ENCODE measurements at places on chromosomes 6 and 20.

GRCh38 chr20:1813674-1814635 is 81.3 kb upstream of the SIRPA start:
- DNase-seq, result no peak

DNA sequence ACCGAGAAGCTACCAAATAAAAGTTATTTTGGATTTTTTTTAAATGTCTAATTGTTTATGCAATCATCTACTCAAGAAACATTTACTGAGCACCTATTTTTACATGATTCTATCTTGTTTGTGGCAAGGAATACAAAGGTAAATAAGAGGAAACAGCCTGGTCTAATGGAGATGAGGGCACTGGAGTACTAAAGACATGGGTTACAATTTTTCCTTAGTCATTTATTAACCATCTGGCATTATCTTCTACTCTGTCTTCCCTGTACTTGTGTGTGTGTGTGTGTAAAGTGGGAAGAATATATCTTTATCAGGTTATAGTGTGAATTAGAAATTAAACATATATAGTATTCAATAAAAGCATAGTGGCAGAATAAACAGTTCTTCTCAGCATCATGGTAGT is 455.5 kb upstream of the FLRT3 start:
- DNase-seq, result no peak

DNA sequence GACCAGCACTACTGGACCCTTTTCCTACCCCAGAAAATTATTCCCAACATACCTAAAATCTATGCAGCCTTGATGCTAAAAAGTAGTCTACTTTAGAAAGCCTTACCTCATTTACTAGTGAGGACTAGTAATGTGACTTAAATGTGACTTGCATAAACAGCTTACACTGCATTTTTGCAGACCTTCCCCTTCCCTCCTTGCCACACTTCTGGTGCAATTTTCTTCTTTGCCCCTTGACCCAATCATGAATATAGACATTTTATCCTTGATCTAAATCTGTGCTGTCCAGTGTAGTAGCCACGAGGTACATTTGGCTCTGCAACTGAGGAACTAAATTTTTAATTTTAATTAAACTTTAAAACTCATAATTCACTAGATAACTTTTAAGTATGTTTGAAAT is 7.0 kb upstream of the ZKSCAN8 start:
- DNase-seq, result no peak

DNA sequence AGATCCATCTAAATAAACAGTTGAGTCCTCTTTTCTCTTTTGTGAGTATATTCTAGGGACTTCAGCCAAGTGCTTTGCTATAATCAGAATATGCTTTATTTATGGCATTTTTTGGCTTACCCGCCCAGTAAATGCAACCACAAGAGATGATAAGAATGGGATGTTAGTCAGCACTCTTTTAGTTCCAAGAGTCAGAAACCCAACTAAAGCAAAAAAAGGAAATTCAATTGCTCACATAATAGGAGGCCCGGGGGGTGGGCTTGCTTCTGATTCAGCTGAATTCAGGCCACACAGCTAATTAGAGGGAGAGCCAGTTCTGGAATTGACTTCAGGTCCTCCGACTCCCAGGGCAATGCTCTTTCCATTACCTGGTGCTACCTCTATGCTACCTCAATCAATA is 250.6 kb downstream of the FARS2 start:
- DNase-seq, result no peak

DNA sequence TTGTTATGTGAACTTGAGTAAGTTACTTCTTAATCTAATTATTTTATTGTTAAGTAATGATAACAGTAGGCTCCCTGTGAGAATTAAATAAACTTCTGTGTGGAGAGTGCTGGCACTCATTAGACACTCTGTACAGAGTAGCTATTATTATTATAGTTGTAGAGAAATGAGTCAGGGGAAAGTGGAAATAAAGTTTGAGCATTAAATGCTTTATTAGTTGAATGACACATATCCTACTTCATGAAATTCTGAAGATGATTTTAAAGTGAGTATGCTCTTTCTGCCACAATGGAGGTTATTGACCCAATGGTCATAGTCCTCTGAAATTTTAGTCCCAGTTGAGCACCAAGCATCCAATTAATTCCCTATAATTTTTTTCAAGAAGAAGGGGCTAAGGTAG is 5.9 kb downstream of the ECI2 start:
- no peak for DNase-seq

DNA sequence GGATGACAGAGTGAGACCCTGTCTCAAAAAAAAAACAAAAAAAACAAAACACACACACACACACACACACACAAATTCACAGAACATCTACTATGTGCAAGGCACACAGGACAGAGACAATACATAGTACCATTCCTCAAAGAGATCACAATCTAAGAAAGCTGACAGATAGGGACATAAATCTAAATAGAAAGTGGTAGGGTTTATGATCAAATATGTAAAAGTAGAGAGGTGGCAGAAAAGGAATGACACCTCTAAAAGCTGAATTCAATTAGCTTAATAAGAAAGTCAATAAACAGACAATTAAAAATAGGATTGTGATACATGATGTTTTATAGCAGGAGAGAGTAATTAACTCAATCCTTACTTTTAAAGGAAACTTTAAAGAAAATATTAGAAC is 41.5 kb downstream of the USP45 start:
- DNase-seq, result no peak

GRCh38 chr20:36856691-36857635 is 19.0 kb upstream of the TLDC2 start:
- no peak for DNase-seq

- DNase-seq, result no peak
These were observed 737.9 kb upstream of the SLC35B3 start for GRCh38 chr6:9173229-9173628.

DNA sequence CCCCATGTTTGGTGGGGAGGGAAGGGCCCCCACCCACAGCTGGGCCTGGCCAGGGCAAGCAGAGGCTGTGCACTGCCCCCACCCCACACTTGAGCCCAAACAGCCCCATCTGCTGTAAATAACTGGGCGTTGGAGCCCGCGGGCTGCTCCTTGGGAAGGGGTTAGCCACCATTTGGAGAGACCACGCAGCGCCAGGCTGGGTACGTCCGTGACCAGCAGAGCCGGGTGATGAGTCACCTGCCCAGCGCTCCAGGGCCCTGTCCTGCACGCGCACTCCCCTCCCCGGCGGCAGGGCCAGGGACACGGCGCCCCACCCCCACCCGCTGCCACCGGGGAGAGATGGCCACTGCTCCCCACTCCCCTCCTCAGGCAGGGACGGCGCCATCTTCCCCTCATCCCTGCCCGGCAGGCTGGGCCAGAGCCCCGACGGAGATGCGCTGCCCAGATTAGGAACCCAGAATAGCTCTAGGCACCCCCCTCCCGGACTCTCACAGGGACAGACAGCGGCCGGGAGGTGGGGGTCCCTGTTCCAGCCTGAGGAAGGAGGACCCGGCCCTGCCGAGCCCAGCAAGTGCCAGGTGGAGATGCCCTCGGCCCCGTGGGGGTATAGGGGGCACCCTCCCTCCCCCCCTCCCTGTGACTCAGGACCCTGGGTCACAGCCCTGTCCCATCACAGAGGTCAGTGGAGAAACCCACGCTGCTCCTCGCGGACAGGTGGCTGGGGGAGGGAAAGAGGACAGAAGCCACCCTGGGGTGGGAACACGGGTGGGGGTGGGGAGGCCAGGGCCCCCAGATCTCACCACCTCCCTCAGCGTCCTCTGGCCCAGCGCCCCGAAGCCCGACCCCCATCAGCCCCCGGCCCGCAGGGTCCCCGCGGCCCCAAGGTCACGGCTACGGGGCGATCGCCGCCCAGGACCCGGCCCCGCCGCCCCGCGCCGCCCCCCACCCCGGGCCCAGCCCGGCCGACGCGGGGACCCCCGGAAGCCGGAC is 642 bp downstream of the EEF1A2 start:
- DNase-seq, result no peak

- DNase-seq, result no peak
These were observed 200.0 kb downstream of the ZMYND8 start for GRCh38 chr20:47156301-47157137.

GRCh38 chr6:48834706-48835105 is 628.3 kb downstream of the MMUT start:
- DNase-seq, result no peak

DNA sequence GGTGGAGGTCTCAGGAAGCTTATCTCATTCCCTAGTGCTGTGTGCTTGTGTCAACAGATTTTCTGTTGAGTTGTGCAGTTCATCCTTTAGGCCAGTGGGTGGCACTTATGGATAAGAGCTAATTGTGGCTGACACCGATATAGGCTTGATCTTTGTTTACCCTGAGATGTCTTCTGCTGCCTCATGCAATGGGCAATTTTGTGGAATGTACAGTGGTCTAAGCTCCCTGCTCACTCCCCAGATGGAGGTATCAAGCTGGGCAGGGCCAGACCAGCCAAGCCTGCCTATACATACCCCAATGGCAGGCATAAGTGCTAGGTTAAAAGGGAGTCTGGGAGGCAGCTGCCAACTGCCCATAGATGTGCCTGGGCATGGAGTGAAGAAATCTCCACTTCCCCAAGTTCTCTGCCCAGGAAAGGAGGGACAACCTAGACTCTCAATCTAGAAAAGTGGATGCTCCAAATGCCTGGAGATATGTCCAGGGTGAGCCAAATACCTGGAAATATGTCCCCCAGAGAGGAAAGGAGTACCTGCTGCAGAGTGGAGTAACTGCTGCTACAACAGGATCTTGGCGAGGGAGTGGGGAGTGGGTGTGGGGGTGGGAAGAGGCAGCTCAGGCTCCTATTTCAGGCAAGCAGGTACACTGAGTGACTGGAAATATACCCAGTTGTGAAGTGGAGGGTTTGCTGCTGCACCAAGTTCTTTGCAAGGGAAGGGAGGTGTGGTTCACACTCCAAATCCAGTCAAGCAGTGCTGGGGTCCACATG is 53.2 kb upstream of the ARG1 start:
- no peak for DNase-seq

DNA sequence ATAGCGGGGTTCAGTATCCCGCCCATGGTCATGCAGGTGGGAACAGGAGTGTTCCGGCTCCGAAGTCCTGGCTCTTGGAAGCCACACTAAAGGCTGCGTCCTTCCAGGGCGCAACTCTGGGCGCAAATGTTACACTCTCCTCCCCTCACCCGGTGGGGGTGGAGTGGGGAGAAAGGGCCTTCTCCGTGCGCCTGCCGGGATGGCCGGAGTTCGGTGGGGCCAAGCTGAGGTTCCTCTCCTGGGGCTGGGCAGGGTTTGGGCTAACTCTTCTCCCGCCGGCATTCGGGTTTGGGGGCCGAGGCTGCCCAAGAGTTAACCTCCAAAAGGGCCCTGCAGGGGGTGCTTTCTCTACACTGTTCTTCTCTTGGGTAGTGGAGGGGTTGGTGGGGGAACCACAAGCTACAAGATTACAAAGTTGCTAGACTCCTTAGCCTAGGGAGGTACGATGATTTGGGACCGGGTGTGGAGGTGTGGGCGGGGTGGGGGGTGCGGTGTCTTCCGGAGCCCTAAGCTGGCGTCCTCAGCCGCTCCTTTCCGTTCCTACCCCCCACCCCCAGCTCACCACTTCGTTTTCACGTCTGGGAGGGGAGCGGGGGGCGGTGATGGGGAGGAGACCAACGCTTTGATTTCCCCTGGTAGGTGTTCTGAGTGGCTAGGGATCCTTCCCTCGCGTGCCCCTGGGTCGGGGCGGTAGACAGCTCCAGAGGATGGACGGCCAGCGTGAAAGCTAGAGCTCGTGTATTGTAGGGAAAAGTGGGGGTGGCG is 12.3 kb downstream of the NRN1 start:
- DNase-seq, result no peak

DNA sequence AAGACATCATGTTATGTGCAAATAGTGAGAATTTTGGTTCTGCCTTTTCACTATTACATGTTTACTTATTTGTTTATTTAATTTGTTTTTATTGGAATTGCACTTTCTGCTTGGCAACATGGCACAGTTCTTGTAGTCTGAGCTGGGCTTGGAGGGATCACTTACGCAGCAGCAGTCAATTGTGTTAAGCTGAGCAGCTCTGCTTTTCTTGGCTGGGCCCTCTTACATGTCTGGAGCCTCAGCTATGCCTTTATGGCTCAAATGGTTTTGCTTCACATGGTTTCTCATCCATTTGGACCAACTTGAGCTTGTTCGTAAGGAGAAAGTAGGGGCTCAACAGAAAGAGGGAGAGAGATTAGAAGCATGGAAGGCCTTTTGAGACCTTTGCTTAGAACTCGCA is 327.5 kb upstream of the EPHA7 start:
- DNase-seq, result no peak

DNA sequence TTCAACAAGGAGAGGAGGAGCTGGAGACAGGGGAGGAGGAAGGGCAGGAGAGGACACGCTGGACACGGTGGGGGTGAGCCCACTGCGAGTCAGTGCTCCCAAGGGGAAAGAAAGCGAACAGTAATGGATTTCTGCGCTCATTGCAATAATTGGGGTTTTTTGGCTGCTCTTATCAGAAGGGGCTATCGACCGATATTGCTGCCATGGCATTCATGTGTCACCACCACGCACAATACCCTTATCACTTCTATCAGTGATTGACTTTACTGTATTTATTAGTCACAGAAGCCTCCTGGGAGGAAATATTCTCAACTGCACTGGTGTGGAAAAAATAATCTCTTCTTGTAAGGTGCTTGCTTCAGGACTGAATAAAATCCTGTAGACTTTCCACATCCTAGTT is 55.8 kb downstream of the CEP43 start:
- DNase-seq, result no peak

DNA sequence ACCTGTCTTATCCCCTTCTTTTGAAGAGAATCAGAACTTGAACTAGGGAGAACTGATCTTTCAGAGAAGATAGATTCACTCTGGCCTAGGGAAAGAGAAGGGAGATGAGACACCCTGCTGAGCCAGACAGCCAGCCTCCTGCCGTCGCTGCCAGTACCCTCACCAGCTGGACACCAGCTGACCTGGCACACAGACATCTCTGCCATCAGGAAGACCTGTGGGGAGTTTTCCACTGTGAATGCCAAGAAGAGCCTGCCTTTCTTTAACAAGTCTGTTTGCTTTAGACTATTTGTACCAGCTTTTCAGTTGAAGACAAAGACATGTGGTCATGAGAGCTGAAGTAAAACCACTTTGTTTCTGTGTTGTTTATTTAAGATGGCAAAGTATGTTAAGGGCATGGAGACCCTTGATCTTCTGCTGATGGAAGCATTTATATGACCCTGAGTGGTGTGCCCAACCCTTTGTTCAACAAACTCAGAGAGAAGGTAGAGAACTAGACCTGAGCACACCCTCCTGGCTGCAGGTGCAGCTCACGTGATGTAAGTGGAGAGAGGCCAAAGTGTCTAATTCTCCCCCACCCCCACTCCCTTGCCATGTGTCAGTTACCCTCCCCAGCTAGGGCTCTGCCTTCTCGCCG is 82.3 kb upstream of the SLC24A3 start:
- DNase-seq, result no peak

DNA sequence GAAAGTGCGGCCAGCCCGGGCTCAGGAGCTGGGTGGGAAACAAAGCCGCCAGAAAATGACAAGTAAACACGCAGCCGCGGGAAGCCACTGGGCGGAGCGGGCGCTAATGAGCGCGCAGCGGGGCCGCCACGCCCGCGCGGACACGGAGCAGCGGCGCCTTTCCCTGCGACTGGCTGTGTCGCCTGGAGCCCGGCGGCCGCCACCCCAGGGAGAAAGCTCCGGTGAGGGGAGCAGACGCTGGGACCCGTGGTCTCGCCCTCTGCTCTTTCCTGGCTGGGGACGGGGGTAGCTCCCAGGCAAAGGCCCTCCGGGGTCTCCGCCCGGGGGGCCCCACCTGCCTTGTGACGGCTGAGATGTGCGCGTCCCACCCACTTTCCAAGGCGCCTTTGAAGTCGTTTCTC is 54.9 kb downstream of the PRR18 start:
- DNase-seq, result no peak

Measured in esophagus squamous epithelium (tissue), 5 donors.